ENCODE measurements at places on chromosomes 12 and 14.

DNA sequence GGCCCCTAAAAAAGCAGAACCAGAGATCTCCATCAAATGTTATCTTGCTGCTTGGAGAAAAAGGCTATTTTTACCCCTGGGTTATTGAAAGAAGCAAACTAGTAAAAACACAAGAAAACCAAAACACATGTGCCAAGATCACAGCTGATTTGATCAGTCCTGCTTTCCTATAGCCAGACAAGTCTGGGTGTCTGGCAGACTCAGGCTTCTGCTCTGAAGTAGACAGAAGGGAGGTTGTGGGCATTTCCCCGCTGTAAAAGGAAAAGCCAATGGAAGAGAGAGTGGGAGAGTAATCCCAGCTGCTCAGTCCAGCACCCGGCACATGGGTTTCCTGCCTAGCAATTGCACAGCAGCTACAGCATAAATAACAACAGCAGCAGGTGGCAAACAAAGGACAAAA lies 177.9 kb downstream of the PHLDA1 start:
- DNase-seq: no peak

DNA sequence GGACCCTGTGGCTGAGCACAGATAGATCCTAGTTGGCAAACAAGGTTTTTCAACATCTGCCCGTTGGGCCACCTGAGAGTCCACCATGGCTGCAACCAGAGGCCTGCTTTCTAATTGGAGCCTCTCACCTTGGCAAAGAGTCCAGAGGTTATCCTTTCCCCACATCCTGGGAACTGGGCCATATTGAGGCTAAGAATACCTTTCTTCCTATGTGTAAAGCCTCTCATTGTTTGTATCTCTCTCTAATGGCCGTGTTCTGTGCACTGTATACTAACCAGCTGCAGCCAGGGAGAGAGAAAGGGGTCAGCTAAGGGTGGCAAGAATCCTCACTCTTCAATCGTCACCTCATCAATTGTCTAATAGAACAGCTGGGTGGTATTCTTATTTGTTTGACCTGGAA lies 79.1 kb upstream of the ST8SIA1 start:
- no peak for DNase-seq

GRCh38 chr12:27968972-27969623 lies 3.4 kb downstream of the PTHLH start:
- no peak for DNase-seq

- no peak for DNase-seq
Observed at GRCh38 chr12:102406033-102406584, 74.3 kb downstream of the IGF1 start.

DNA sequence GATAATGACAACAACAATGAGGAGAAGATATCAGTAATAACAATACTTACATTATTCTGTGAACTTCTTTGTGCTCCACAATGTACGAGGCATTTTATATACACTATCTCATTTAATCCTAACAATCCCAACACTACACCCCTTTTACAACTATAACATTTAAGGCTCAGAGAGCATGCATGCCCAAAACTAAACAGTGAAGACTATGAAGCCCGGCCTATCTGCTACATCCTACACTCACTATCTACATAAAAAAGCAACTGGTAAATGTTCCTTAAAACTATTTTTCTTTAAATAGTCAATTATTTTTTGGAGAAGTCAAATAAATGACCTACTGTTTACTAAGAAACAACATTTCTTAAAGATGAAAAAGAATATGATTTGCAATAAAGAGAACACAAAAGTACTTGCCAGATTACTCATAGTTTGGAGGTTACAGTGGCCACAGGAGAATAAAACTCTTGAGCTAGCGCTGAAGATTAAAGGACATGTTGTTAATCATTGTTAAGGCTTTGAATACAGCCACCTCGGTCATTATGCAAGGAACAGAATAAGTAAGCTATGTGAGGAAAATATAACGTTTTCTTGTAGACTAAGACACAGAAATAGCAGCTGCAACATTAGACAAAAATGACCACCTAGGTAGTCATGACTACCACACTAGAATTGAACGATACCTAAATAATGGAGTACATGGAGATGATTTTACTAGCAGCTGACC lies 56.7 kb downstream of the EPS8 start:
- DNase-seq: no peak

GRCh38 chr14:34030864-34031263 lies 80.0 kb upstream of the EGLN3 start:
- no peak for DNase-seq

GRCh38 chr12:120922279-120922678 lies 18.1 kb upstream of the SPPL3 start:
- no peak for DNase-seq

DNA sequence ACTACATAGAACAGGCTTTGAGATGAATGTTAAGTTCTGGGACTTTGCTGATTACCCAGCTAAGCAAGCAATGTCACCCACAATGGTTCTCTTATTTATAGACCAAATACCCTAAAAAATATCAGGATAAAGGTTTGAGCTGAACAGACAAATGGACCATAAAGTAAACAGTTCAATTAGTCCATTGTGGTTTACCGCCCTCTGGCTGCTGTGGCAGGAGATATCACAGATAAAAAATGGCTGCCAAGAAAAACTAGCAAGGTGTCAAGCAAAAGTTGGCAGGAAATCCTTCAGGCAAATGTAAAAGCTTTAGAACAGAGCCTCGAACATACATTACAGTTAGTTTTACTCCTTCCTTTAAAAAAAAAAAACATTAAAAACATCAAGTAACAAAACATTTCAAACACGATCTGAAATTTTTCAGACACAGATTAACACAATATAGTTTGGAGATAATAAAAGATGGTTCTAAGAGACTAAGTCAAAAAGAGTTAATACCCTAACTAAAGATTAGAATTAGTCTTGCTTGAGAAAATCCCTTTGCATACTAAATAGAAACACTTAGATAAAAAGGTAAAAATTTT lies 41.3 kb downstream of the MED13L start:
- DNase-seq: no peak

DNA sequence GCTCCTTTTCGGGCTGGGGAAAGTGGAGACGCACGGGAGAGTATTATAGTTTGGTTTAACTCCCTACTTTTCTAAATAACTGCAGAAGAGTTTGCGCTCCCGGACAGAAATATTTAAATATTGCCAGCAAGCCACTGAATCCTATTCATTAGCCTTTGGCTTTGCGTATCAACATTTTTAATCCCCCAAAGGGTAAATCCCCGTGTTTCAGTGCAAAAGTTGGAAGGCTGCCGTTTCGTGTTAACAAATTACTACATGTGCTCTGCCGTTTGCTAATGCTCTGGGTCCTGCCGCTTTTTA lies 372 bp upstream of the DPF3 start:
- no peak for DNase-seq

- DNase-seq: no peak
Observed at GRCh38 chr14:89489761-89490437, 72.9 kb upstream of the FOXN3 start.

DNA sequence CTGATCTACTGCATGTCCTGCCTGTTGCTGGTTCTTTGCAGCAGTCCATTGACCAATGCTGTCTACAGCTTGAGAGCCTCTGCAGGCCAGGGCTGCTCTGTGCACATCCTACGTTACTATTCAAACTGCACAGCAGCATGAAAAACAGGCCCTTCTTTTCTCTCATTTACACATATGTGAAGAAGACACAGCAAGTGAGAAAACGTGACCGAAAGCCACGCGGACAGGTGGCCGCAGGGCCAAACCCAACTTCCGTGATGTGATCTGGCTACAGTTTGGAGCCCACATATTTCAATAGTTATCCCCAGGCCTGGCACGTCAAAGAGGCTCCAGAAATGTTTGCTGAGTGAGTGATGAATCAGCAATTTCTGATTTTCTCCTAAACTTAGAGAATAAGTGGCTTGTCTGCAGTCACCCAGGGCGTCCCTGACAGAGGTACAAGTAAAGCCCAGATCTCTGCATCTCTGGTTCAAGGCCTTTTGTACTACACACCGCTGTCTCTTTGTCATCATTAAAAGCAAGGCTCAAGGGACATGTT lies 17.9 kb upstream of the TCL1B start:
- no peak for DNase-seq

DNA sequence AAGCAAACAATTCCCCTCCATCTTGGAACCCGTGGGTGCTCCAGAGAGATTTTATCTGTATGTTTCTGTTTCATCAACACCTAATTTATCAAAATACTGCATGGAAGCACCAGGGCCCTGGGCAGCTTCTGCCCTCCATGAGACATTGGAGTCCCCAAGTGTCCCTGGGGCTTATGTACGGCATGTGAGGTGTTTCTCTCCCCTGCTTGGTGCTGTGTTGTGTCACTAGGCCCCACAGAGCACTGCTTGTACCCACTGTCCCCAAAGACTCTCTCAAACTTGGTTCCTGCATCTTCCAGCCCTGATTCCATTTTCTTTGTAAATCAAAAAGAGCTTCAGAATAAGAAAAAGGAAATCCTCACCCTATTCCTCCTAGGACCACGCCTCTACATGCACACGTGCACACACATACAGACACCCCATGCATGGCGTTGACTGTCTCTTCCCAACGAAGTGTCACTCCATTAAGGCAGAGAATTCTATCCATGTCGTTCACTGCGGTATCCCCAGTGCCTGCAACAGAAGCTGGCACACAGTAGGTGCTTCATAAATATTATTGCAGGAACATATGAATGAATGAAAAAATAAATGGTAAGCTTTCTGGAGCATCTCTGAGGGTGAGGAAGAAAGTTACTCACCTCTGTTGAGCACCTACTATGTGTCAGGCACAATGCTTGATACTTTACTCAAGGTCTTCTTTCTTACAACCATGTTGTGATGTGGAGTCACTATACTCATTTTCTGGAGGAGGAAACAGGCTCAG lies 191.6 kb downstream of the DICER1 start:
- DNase-seq: no peak

- no peak for DNase-seq
Observed at GRCh38 chr14:43687921-43688320, 819.2 kb downstream of the FSCB start.

DNA sequence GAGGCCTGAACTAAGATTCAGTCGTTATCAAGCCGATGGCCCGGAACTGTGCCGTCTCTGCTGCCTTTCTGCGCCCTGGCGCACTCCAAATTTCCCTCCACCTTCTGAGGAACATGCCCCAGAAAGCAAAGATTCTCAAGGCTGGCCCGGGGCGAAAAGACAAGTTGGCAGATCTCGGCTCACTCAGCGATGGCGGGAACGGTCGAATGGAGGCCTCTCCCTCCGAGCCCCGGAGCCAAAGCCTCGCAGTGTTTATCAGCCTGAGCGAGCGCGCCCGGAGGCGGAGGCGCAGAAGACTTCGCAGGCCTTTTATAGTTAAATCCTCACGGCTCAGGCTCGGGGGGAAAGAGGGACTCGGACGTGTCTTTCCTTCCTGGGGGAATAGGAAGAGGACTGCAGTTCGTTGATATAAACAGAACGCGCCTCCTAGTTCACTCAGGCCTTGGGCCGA lies 5.6 kb downstream of the TBX5 start:
- no peak for DNase-seq

DNA sequence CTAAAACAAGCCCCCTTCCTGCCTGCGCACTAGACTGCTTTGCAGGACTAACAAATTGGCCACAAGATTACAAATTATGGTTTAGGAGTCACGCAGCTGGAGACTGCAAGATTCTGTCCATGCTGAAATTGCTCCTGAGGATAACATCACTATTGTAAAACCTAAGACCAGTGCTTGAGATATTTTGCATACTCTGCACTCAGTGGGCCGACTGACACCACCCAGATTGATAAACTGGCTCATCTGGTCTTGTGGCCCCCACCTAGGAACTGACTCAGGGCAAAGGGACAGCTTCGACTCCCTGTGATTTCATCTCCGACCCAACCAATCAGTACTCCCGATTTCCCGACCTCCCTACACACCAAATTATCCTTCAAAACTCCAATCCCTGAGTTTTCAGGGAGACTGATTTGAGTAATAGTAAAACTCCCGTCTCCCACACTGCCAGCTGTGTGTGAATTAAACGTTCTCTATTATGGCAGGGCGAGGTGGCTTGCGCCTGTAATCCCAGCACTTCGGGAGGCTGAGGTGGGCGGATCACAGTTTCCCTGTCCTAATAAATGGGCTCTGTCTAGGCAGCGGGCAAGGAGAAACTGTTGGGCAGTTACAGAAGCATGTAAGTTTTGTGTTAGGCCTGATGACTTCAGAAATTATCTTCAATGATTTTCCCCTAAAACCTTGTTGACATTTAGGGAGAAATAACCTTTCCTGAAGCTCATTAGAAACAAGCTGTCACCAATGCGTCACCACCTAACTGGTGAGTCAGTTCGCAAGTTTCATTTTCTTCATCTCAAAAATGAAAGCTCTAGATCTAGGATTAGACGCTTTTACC lies 5.3 kb upstream of the UBC start:
- DNase-seq: no peak

GRCh38 chr12:34391771-34392581 lies 369.7 kb downstream of the ALG10 start:
- DNase-seq: no peak

DNA sequence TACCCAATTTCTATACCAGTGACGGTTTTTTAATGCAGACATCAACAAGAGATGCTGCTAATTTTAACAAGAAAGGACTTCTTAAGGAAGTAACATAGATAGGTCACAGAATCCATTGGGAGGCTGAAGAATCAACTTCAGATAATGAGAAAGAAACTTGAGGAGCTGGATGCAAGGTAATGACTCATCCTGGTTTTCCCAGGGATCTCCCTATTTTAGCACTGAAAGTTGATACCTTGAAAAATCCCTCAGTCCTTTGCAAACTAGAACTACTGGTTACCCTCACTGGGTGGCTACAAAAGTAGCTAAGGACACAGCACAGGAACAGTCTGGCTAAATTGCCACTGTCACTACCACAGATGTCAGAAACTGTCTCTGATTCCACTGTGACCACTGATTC lies 561.9 kb downstream of the FLRT2 start:
- no peak for DNase-seq

DNA sequence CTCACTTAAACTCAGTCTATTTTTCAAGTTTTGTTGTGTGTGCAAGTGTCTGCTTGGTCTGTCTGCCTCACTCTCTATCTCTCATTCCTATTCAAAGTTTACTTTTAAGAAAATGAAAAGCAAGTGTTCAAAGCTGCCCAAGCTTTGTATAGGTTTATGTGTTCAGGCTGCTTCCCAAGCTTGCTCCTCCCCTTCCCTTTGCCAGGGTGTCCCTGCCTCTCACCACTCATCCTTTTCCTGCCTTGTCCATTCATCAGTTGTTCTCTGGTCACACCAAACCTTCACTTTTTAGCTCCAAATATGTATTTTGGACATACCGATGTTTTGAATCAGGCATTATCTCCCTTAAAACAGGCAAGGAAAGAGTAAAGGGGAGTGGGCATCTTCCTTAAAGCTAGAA lies 41.3 kb downstream of the STK38L start:
- no peak for DNase-seq
